NCI-H2081 treated with DMSO at 0.1 percent for 48 hours (cell line): ENCODE measurements at places on chromosomes 13 and 19.

- DNase-seq, result no peak
Measured at GRCh38 chr13:30928978-30929377, 3.5 kb upstream of the TEX26 start.

- no peak for DNase-seq
Measured at GRCh38 chr13:105957769-105958438, 577.6 kb downstream of the EFNB2 start.

DNA sequence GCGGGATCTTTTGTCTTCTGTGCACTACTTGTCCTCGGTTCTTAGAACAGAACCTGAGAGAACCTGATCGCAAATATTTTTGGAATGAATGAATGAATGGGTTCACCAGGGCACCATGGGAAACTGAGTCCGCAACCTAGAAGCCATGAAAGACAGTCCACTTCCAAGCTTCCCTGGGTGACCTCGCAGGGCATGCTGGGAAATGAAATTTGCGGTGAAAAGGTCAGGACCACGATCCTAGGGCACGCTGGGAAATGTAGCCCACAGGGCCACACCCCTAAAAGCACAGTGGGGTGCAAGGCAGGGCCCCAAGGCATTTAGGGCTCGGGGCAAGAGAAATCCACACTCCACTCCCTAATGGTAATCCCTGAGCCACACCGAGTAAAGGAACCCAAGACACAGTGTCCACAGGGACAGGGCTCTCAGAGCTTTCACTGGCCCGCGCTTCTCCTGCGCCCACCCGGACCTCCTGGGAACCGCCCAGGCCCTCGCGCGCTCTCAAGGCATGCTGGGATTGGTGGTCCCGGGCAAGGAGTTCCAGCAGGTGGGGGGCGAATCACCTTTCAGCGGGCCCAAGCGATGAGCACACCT is 1.1 kb upstream of the PPP1R12C start:
- DNase-seq, result no peak

- no peak for DNase-seq
Measured at GRCh38 chr13:60758637-60759036, 361.6 kb downstream of the TDRD3 start.

DNA sequence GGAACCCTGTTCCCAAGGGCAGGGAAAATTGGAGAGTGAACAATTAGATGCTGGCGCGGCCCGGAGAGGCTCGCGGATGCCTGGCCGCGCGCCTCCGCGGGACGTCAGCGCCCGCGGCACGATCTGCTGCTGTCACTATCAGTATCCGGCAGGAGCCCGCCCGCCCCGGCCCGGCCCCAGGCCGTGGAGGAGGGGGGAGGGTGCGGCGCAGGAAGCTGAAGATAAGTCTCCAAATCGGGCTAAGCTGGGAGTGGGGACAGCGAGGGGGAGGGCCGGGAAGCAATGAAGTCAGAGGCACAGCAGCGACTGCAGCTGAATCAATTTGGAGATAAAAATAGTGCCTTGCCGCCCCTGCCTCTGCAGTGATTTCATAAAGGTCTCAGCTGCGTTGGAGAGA is 441.5 kb upstream of the KLF12 start:
- no peak for DNase-seq

GRCh38 chr13:31769575-31769974 is 30.2 kb downstream of the RXFP2 start:
- no peak for DNase-seq

DNA sequence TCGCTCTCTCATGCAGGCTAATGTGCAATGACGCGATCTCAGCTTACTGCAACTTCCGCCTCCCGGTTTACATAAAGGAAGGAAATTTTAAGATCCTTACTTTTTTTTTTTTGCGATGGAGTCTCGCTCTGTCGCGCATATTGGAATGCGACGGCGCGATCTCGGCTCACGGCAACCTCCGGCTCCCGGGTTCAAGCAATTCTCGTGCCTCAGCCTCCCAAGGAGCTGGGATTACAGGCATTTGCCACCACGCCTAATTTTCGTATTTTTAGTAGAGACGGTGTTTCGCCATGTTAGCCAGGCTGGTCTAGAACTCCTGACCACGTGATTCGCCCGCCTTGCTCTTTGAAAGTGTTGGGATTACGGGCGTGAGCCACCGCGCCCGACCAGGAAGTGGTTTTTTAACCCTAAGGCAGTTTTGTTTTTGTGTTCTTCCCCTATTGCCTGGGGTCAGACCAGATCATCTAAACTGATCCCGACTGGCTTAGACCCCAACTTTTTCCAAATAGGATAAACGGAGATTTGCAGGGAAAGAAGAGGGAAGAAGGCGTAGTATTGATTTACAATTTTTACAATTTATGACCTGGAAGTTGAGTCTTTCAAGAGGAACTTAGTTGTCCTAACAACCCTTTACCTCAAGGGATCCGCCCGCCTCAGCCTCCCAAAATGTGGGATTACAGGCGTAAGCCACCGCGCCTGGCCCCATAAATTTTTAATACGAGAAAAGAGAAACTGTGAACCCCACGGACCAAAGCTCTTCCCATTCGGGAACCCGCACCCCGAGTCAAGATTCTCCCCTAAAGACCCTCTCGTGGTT is 142.0 kb downstream of the ZNF737 start:
- no peak for DNase-seq

DNA sequence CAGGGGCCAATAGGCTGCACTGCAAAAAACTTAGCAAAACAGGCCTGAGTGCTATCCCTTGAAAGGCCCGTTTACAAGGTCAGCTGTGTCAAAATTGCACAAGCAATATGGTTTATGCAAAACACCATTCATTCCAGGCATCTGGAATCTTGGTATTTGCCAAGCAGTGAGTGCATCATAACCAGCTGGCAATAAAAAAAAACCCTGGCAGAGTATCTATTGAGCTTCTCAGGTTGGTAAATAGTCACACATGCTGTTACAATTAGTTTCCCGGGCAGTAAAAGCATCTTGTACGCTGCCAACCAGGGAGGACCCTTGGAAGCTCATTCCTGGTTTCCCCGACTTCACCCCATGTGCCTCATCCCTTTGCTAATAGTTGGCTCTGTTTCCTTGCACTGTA is 21.3 kb downstream of the ZNF77 start:
- peak; percentile 45 for DNase-seq

DNA sequence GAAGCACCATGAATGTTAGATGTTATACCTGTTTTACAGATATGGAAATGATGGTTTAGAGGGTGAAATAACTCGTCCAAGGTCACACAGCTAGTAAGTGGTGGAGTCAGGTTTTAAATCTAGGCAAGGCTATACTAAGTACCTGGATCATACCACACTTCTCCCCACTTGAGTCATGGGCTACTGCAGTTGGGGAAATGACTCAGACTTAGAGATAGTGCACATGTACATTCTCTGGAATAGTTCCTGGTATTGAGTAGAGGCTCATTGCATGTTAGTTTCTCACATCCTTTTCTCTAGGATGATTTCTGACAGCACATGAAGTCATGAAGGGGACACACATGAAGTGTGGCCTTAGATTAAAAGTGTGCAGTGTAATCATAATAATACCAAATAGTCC is 76.2 kb upstream of the TNFSF11 start:
- no peak for DNase-seq

DNA sequence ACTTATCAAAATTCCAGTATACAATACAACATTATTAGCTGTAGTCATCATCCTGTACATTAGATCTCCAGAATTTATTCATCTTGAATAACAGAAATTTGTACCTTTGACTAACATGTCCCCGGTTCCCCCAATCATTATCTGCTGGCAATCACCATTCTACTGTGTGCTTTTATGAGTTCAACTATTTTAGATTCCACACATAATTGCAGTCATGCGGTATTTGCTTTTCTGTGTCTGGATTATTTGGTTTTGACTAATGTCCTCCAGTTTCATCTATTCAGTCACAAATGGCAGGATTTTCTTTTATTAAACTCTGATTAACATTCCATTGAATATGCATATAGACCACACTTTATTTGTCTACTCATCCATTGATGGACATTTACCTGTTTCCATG is 530.7 kb upstream of the SLITRK1 start:
- DNase-seq, result no peak

GRCh38 chr13:85241060-85241459 is 558.2 kb downstream of the SLITRK6 start:
- no peak for DNase-seq

GRCh38 chr19:41808663-41809566 is 12.5 kb downstream of the CEACAM3 start:
- DNase-seq, result no peak

GRCh38 chr19:279656-280055 is 11.5 kb downstream of the PLPP2 start:
- no peak for DNase-seq

DNA sequence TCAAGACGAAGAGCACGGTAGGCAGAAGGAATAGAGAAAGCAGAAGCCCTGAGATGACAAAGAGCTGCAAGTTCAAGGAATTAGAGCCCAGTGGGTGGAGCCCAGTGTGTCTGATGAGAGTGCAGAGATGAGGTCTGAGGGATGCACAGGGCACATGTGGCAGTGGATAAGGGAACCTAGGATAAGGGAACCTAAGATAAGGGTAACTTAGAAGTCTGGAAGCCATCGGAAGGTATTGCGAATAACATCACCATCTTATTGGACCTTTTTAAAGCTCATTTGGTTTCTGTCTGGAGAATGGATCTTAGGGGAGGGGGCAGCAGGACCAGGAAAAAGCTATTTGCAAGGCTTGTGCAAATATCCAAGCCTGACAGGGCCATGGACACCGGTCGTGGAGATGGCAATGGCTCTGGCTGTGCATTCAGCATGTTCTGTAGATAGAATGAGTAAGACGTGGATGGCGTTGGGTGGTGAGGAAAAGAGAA is 1.3 kb downstream of the FPR3 start:
- DNase-seq, result no peak

DNA sequence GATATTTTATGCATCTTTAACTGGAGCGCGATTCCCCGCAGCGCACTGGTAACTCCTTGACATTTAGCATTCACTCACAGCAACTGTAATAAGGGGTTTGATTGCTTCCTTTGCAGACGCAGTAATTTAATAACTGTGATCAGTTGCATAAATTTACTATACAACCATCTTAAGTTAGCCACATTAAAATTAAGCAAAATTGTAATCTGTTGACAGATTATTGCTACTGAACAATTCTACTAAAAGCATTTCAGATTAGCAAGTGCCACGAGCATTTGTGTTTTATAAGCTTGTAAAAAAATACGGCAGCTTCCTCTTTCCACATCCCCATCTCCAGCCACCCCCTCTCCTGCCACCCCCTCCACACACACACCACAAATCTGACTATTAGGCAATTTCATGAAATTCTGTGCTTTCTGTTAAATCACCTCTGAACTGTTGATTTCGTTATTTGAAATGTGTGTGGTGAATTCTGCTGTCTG is 44.4 kb downstream of the TSHZ3 start:
- DNase-seq, result no peak

- DNase-seq, result no peak
Measured at GRCh38 chr13:34152409-34152808, 334.5 kb downstream of the RFC3 start.
